ENCODE measurements at places on chromosomes 16 and 17.
A peak's percentile ranks its signal among the peaks of the same experiment; 100 is the strongest.

- DNase-seq, result no peak
Measured at GRCh38 chr17:8894202-8894671, 26.8 kb upstream of the PIK3R6 start.

DNA sequence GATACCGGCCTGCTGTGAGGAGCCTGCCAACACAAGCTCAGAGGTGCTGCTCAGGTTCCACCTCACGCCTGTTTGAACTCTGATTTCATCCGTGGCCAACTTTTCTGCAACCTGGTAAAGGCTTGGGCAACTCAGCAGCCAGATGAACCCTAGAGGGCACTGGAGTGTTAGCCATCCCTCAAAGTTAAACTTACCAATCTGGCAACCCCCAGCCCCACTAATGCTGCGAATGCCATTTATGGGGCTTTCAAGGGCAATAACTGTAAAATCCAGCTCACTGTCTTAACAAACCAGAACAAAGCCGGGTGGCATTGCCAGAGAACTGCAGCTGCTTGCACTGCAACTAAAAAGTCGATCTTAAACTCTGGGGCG, 105.5 kb downstream of the AXIN2 start:
- peak; percentile 20 for DNase-seq

- no peak for DNase-seq
Measured at GRCh38 chr16:19239511-19240155, 45.9 kb upstream of the CLEC19A start.

- no peak for DNase-seq
Measured at GRCh38 chr16:75111514-75111940, 5.1 kb downstream of the LDHD start.

DNA sequence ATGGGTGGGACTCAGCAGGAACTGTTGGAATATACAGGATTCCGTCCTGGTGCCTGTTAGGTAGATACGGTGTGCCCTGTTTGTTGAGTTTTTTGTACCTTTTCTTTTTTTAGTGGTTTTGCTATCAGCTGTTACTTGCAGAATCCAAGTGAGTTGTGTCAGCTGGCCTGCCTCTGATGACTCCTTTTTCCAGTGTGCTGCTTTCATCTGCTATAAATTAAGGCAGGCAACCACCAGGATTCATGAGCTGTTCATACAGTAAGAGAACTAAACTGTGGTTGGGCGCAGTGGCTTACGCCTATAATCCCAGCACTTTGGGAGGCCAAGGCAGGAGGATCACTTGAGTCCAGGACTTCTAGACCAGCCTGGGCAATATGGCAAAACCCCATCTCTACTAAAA, 79.9 kb downstream of the WNT3 start:
- DNase-seq, result no peak

GRCh38 chr17:78248051-78248914, 16.9 kb downstream of the TMEM235 start:
- no peak for DNase-seq

- DNase-seq, result no peak
Measured at GRCh38 chr16:4936991-4937781, at the start of gene PPL. Gene PPL, minus strand, starts transcription at chr16:4937148. Its CDS starts 103 bp downstream, at chr16:4937045.

GRCh38 chr16:4364196-4365013, 7.2 kb upstream of the VASN start:
- DNase-seq, result no peak

DNA sequence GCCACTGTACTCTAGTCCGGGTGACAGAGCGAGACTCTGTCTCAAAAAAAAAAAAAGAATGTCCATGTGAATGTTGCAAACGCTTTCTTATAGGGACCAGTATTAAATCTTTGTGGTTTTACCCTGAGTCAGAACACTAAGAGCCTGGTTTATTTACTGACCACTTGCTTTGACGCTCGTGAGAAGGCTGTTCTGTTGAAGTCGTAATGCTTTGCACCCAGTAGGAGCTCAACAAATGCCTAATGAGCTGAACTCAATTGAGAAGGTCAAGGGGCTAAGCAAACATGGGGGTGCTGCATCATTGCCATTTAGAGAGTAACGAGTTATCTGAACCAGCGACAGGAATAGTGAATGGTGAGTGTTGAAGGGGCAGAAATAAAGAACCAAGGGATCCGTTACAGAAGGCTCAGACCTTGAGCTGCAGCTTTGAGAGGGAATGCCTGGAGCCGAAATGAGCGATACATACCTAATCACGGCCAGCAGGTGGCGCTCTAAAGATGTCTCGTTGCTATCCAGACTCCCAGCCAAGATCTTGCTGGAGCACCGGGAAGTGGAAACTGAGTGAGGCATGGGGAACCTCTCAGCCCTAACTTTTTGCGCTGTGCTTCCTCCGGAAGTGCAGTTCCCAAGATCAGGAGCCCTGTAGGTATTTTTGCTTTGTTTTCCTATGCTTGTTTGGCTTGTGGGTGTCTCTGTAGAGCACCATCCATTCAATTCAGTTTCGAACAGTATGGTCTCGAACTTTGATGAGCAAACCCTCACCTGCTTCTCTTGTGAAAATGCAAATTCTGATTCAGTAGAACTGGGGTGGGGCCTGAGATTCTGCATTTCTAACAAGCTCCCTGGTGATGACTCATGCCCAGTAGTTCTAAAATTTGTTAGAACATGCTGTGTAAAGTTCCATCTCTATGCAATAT, 12.6 kb upstream of the RNF222 start:
- peak; percentile 86 for DNase-seq

DNA sequence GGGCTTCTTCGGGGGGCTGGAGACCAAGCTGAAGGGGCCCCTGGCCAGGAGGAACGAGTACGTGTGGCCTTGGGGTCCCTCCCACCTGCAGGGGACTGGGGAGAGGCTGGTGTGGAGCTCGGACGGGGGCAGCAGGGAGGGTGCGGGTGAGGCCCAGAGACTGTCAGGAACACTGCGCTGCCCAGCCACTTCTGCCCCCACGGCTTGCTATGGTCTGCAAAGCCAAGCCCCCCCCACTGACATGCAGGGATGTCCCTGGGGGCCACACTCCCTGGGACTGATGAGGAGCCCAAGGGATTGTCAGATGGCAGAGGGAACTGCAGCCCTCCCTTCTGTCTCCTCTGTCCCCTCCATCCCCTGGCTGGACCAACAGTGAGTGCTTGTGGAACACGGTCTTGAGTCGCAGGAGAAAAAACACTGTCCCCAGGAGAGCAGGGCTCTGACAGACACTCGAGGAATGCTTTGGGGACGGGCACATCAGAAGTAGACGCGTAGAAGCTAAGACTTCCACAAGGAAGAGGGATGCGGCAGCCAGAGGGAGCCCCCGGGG, 34.6 kb downstream of the CIBAR2 start:
- DNase-seq, result no peak

GRCh38 chr17:49061524-49061943, 64.3 kb downstream of the IGF2BP1 start:
- peak; percentile 26 for DNase-seq

DNA sequence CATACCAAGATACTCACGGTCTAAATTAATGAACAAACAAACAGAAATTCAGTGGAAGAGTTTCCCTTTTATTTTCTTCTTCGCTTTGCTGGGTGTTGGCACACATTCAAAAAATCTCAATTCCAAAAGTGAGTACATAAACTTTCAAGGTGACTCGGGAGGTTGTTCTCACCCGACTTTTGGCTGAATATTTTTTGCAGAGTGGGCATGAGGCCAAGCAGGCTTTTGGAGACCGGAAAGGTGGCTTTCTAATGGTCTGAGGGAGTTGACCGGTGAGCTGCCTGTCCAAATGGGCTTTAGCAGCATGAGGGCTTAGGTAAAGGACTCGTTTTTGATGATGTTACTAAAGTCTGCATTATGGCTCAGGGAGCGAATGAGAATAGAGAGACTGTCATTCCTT, 318.7 kb downstream of the CPPED1 start:
- no peak for DNase-seq

DNA sequence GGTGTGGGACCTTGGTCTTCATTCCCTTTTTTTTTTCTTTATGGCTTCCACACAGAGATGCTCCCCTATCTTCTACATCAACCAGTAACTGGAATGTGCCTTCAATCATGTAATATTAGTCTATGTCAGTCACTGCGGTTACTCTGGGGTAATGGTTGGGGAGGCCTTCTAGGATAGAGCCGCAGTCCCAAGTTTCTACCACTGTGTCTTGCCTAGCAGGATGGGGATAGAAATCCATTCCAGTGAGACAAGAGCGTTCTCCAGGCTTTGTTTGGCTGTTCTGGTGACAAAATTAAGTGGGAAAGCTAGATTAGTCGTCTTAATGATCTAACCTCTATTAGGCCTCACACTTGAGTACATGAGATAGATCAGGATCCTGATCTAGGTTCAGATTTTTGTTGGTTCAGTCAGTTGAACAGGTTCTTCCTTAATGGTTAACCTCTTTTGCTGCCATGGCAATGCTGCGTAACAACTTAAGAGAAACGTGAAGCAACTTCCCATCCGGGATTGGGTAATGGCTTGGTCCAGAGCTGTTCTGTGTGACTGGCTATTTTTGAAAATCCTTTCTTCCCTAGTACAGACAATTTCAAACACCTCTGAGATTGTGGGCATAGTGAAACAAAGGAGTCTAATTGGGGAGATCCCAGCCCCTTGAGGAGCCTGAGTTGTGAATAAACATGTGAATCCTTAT, 8.7 kb downstream of the MSL1 start:
- peak; percentile 25 for DNase-seq

DNA sequence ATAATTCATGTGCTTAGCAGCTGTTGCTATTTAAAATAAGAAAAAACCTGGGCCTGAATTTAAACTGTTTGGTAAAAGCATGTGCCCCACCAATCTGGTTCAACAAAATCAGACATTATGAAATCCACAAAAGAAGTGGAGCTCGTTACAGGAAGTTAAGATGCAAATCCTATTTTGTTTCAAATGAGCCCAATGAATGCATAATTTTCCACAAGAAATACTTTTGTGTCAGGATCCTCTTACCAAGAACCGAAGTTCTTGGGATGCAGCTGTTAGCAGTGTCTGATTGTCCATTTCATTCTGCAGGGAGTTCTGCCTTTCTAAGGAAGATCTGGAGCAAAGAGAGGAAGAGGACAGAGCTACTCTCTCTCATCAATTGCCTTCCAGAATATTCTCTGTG, 105.7 kb upstream of the RBBP6 start:
- no peak for DNase-seq

DNA sequence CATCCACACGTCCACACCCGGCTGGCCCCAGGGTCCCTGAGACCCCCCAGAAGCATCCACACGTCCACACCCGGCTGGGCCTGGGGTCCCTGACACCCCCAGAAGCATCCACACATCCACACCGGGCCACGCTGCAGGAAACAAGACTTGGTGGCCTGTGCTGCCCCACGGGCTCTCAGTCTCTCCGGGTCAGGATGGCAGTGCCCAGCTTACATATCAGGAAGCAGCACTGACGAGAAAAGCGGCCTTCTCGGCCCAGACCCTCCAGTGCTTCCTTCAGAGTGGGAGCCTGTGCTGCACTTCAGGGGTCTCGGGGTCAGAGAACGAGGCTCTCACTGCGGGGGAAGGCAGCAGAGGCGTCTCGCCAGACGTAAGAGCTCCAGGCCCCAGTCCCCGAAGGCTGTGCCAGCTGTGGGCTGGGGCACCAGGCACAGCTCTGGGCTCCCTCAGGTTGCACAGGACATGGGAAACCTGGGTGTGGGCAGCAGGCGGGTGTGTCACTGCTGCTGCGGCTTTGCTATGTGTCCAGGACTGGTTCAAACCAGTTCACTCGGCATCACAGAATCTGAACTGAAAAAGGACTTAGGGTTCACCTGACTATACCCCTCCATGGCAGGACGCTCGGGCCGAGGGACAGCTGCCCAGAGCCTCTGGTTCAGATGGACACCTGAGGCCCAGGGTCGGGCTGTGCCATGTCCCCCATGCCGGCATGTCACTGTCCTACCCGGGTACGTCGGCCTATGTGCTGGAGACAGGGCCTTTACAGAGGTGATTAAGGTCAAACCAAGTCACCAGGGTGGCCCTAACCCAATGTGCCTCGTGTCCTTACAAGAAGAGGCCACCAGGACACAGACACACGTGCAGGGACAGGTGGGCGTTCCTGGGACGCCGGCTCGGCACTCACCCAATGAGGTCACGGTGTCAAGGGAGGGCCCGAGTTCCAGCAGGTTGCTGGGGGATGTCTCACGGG, 40.2 kb upstream of the CHMP6 start:
- DNase-seq, result no peak

DNA sequence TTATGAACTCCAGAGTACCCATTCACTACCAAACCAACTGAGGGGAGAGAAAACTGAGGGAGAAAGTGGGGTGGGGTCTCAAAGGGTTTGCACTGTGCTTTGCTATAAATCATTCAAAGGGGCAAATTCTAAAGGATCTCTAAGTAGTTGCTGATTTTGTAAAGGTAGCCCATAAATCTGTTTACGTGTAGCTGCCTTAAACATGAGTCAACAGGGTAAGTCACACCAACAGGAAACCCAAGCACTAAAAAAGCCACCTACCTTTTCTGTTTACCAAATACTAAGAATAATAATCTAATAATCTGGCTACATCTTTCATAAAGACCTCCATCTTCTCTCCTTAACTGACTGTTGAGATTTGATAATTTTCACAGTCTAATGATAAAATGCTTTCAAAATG, 8.4 kb upstream of the HSBP1 start:
- DNase-seq, result no peak

- no peak for DNase-seq
Measured at GRCh38 chr17:4125552-4125951, 17.3 kb downstream of the ZZEF1 start.

DNA sequence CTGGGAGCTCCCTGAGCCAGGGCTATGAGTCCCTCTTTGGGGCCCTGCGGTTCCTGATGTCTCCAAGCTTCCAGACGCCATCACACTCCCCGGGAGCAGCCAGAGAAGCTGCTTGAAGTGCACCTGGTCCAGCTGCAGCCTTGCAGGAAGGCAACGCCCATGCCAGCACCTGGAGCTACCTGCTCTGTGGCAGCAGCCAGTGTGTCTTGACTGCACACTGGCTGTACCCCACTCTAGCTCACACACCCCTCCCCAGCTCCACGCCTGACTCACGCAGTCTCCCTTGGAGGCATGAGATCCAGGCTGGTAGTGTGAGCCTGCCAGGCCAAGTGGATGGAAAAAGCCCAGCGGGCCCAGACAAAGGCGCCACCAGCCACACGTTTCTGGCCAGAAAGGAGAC, 63.3 kb downstream of the USP32 start:
- no peak for DNase-seq

- no peak for DNase-seq
Measured at GRCh38 chr16:59849716-59850115, 1115.6 kb upstream of the GOT2 start.

DNA sequence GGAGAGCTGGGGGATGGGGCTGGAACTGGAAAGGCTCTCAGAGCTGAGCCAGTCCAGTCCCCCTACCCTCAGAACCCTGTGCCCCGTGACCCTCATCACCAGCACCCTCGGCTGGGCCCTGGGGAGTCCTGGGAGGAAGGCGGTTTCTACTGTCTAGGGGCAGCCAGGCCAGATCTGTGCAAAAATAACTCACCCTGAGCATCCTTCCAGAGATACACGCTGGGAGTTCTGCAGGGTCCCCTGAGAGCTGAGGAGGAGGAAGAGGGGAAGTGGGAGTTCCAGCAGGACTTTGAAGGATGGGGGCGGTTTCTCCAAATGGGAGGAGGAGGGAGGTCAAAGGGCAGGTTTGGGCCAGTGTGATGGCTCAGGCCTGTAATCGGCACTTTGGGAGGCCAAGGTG, 5.0 kb upstream of the SLC4A1 start:
- DNase-seq, result no peak
